NCI-H1417 treated with DMSO at 0.1 percent for 48 hours (cell line): ENCODE measurements at places on chromosomes 13 and 19.

DNA sequence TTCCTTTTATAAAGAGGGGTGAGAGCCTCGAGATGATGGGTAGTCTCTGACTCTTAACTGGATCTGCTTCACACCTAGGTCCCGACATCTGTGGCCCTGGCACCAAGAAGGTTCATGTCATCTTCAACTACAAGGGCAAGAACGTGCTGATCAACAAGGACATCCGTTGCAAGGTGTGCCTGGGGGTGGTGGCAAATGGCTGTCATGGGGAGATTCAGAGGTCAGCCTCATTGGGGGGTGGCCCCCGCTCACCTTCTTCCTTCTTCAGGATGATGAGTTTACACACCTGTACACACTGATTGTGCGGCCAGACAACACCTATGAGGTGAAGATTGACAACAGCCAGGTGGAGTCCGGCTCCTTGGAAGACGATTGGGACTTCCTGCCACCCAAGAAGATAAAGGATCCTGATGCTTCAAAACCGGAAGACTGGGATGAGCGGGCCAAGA lies 1.6 kb downstream of the CALR start:
- no peak for DNase-seq

GRCh38 chr13:109374609-109375200 lies 411.7 kb downstream of the IRS2 start:
- DNase-seq: no peak

GRCh38 chr13:103539265-103539664 lies 473.0 kb upstream of the SLC10A2 start:
- peak; percentile 85 for DNase-seq

DNA sequence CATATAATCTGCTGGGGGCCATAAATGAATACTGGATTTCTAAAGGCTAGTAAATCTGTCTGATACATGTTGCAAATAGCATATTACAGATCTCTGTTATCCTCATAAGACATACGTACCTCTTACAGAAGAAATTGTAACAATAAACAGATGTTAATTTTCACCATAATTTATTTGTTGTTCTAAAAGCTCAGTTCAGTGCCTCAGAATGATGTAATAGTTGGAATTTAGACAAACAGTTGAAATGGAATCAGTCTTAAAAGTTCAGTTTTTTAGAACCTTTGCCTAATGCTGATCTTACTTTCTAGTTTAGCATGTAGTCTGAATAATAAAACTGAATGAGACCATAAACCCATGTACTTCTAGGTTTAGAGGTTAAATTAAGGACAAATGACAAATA lies 43.1 kb downstream of the B3GLCT start:
- no peak for DNase-seq

DNA sequence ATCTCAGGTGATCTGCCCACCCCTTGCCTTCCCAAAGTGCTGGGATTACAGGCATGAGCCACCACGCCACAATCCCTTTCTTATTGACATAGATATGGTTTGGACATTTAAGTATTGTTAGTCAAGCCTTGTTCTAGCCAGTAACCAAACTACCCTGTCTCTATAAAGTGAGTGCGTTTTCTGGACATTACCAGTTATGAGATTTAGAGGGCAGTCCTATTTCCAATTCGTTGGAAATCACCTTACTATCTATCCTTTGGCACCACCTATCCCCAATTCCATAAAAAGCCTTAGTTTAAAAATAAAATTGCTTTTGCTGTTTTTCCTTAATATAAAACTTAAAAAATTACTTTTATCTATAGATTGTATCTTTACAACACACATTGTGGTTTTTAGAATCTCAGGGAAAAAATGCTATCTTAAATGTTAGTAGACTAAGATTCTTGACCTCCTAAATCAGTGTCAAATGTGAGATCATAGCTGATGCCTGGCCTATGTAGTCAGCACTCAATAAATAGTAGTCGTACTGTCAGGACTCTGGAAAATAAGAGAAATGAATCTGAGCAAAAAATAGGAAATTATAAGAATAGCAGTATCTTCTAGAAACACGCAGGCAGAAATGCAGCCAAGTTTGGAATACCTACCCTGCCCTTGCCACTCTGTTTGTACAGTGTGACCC lies 57.0 kb downstream of the NUFIP1 start:
- DNase-seq: no peak

GRCh38 chr19:5452594-5453565 lies 2.3 kb upstream of the ZNRF4 start:
- DNase-seq: no peak

DNA sequence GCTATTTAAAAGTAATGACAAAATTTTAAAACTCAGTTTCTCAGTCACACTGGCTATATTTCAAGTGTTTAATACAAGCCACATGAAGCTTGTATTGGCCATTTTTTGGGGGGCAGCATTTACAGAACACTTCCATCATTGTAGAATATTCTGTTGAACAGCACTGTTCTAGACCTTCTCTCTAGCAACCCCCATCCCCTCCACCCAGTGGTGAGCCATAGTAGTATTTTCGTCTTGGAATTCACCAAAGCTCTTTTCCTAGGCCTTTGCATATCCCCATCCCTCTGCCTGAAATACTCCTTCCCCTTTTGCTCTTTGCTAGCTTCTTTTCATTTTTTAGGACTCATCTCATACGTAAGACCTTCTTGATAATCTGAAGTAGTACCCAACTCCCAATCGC lies 99.5 kb downstream of the ZC3H13 start:
- no peak for DNase-seq

GRCh38 chr19:35569281-35569781 lies 5.9 kb upstream of the ATP4A start:
- no peak for DNase-seq

GRCh38 chr13:91894316-91894715 lies 495.9 kb downstream of the GPC5 start:
- no peak for DNase-seq

GRCh38 chr13:31699650-31700049 lies 39.7 kb upstream of the RXFP2 start:
- DNase-seq: no peak

- DNase-seq: no peak
Observed at GRCh38 chr13:30880856-30881155, 25.3 kb upstream of the MEDAG start.

- DNase-seq: no peak
Observed at GRCh38 chr19:34997071-34997617, 3.0 kb upstream of the GRAMD1A start.

- DNase-seq: no peak
Observed at GRCh38 chr13:70087247-70087646, 20.4 kb upstream of the ATXN8OS start.

GRCh38 chr19:30219702-30220101 lies 152.5 kb upstream of the ZNF536 start:
- no peak for DNase-seq

DNA sequence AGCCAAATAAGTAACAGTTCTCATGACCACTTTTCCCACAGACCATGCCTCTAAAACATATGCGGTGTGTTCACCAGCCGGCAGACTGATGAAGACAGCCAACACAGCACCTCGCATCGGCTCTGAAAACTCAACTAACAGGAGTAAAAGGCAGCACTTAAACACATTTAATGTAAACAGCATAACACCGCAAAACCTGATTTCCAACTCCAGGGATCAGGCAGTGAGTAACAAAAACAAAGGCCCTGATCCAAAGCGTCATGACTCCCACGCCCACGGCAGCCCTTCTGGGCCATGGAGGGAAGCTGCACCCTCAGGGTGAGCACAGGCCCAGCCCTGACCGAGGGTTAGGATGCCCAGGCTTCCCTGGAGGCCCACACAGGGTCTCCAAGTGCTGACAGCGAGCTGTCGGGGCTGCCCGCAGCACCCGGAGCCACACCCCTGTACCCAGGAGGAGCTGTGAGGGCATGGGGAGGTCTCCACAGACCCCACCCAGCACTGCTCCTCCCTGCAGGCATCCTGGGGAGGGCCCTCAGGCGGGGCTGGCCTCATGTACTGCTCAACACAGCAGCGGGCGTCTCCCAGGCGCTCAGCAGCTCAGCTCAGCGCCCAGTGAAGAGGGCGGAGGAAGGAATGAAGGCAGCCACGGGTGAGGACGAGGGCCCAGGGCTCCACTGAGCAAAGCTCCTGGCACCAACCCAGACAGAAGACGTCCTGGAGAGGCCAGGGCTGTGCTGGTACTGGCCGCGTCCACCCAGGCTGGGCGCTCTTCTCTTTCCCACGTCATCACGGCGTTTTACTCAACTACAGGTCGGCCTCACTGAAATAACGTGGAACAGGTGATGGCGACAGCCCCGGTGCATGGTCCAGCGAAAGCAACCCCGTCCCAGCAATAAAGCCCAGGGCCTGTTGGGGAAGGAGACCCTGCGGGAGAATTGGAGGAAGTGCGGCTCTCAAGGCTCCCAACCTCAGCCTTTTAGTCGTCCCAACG lies 53.7 kb downstream of the RASA3 start:
- DNase-seq: no peak

- DNase-seq: no peak
Observed at GRCh38 chr13:28610996-28611395, 47.9 kb upstream of the POMP start.
